ENCODE measurements at places on chromosomes 7 and 10.
A peak's percentile ranks its signal among the peaks of the same experiment; 100 is the strongest.

DNA sequence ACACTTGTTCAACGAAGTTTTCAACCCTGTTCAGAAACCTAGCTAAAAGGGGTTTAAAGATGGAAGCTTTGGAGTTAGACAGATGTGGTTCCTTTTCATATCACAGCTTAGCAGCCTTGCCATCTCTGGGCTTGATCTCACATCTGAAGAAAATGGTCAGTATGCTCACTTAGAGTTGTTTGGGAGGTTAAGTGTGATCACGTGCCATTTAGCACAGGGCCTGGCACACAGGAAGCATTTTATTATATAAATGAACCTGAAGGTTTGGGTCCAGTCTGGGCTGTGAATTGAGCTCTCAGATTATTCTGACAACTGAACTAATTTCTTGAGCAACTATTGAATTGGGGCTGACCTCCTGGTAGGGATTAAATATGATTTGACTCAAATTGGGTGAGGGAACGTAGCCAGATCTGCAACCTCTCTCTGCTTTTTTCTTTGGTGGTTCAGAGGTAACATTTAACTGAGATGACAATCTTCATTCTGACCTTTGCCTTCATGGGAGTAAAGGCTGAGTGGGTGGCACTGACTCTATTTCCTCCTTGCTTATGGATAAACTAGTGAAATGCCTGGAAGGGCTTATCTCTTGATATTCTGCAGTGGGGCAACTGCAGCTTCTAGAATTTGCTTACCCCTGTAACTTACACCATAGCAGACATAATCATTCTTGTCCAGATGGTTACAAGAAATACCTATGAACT is 10.2 kb upstream of the HKDC1 start:
- H3K4me1 ChIP-seq: peaks cover 7% of the 10 kb centered on the region
- H3K4me3 ChIP-seq: no peak overlapping the region
- H3K36me3 ChIP-seq: no peaks in the 10 kb centered on the region
- no peaks in the 10 kb centered on the region for H3K27me3 ChIP-seq
- no peak for DNase-seq

DNA sequence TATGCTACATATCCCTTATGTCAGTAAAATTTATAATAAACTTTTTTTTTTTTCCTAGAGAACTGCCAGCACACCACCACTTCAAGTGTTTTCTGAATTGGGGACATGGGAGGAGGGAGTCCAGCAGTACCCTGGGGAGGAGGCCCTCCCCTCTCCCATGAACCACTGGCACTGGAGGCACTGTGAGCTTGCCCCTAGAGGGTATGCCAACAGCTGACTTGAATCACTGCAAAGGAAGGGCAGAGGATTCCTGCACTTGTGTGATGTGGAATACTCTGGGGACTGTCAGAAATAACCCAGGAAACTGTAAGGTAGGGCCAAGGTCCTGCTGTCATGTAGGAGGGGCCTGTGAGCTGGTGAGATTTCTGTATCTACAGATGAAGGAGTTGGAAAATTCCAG is 8.5 kb upstream of the ARMS2 start:
- H3K4me1 ChIP-seq: no peaks in the 10 kb centered on the region
- H3K36me3 ChIP-seq: no peaks in the 10 kb centered on the region
- no peak for DNase-seq
- no peaks in the 10 kb centered on the region for H3K27me3 ChIP-seq

DNA sequence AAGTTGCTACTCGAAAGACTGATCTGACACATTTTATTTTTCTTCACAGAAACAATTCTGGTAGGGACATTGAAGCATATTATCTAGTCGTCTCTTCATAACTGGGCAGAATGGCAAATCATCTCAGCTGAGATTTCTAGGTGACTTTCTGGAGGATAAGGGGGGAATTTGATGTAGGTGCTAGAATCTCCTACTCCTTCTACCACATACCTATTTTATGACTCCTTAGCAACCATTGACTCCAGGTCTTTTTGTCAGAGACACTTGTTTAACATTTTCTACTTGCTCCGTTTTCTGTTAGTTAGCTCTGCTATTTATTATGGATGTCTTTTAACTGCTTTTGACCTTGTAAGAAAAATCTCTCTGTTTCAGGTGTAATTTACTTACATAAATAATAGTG is 380.9 kb upstream of the SEMA3C start:
- H3K36me3 ChIP-seq: no peaks in the 10 kb centered on the region
- no peaks in the 10 kb centered on the region for H3K27me3 ChIP-seq
- H3K4me1 ChIP-seq: no peaks in the 10 kb centered on the region
- no peak overlapping the region for H3K4me3 ChIP-seq

- no peak for DNase-seq
- no peaks in the 10 kb centered on the region for H3K27me3 ChIP-seq
- H3K4me3 ChIP-seq: no peak overlapping the region
- no peaks in the 10 kb centered on the region for H3K36me3 ChIP-seq
- H3K27ac ChIP-seq: no peak overlapping the region
- no peaks in the 10 kb centered on the region for H3K4me1 ChIP-seq
Observed at GRCh38 chr10:98391578-98391991, 23.4 kb downstream of the PYROXD2 start.

- H3K36me3 ChIP-seq: no peaks in the 10 kb centered on the region
- peak; percentile 69 for DNase-seq
- H3K4me1 ChIP-seq: no peaks in the 10 kb centered on the region
Observed at GRCh38 chr10:30002426-30003266, 56.7 kb downstream of the JCAD start.

- no peaks in the 10 kb centered on the region for H3K27me3 ChIP-seq
- H3K4me1 ChIP-seq: no peaks in the 10 kb centered on the region
- no peak overlapping the region for H3K27ac ChIP-seq
- DNase-seq: no peak
- H3K36me3 ChIP-seq: no peaks in the 10 kb centered on the region
Observed at GRCh38 chr7:42452356-42452755, 215.3 kb upstream of the GLI3 start.

- H3K4me1 ChIP-seq: no peaks in the 10 kb centered on the region
- no peaks in the 10 kb centered on the region for H3K27me3 ChIP-seq
- no peak overlapping the region for H3K27ac ChIP-seq
Observed at GRCh38 chr10:93152136-93152535, 78.4 kb downstream of the CYP26A1 start.

- no peak for DNase-seq
Observed at GRCh38 chr7:135334830-135335543, 101.3 kb downstream of the STRA8 start.

DNA sequence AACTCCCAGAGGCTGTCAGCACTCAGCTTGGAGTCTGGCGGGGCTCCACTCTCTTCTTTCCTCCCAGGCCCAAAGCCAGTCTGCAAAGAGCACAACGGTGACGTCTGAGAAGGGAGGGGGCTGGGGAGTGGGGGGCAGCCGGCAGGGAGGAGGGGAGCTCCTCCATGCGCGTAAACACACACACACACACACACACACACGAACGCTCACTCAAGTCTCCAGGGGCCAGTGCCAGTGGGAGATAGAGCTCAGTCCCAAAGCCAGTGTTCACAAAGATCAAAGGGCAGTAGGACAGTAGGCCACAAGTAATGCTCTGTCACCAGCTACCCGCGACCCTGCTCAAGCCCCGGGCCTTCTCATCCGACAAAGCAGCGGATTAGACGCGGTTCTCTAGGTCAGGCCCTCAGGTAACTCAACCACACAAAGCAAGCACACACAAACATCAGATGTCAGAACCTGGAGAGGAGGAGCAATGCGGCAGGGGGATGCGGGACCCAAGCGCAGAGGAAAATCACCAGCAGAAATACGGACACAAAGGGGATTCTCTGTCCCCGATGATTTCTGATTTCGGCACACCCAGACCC is 19.9 kb downstream of the TCAF1 start:
- H3K27me3 ChIP-seq: no peaks in the 10 kb centered on the region
- peak overlapping the region; percentile 38 for H3K4me3 ChIP-seq

GRCh38 chr7:149060156-149060555 is 30.4 kb downstream of the ZNF786 start:
- H3K27ac ChIP-seq: no peak overlapping the region
- DNase-seq: no peak

DNA sequence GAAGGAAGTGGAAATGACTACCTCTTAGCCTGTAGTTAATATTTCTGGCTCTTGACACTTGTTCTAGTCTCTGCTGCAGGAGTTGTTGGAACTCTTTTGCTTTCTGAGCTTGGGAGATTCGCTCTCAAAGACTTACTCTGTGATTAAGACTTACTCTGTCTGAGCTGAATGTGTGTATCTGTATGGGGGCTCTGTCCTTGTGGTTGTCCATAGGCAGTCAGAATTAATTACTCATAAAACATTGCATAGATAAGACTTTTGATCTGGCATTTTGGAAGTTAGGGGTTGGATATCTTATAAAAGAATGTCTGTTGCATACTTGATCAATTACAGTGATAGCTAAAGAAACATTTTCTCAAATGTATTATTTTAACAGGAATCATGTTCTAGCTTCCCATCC is 199.2 kb upstream of the KIAA1217 start:
- no peaks in the 10 kb centered on the region for H3K36me3 ChIP-seq
- no peaks in the 10 kb centered on the region for H3K4me1 ChIP-seq
- no peaks in the 10 kb centered on the region for H3K27me3 ChIP-seq
- H3K27ac ChIP-seq: no peak overlapping the region

DNA sequence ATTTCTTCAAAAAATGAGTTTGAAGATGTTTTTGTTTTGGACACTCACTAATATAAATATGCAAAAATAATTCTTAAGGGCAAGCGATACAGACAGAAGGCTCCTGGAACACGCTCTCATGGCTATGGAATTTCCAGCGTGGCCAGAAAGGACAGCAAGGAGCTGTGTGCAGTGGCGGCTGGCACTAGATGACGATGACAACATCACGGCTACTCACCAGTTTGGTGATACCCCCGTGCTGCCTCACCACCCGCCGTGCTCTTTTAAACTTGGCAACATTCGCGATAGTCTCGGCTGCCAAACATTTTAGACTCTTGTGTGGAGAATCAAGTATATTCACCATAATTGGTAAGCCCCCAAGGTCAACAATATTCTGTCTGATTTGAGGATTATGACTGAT is 54.9 kb downstream of the ODAD2 start:
- no peak overlapping the region for H3K27ac ChIP-seq
- H3K27me3 ChIP-seq: no peaks in the 10 kb centered on the region
- no peaks in the 10 kb centered on the region for H3K4me1 ChIP-seq
- H3K4me3 ChIP-seq: no peak overlapping the region
- H3K36me3 ChIP-seq: no peaks in the 10 kb centered on the region

DNA sequence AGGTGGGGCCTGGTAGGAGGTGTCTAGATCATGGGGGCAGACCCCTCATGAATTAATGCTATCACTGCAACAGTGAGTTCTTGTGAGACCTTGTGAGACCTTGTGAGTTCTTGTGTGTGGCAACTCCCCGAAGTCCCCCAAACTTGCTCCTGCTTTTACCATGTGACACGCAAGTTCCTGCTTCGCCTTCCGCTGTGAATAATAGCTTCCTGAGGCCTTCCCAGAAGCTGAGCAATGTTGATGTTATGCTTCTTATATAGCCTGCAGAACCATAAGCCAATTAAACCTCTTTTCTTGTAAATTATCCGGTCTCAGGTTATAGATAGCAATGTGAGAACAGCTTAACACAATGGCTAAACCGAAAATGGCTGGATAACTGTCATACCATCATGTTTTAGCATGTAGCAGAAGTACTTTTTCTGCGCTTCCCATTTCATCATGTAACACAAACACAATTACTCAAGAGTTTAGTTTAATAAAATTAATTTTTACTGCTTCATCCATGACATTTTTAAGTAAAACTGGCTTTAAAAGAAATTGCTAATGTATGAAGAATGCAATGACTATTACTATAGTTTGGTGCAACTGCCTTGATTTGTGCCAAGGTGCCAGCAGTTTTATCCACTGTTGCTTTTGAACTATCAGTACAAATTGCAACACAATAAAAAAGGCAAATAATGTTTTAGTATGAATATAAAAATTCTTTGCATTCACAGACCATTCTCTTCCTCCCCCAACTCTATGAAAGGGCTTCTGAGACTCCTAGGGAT is 87.7 kb upstream of the TMEM168 start:
- no peak overlapping the region for H3K27ac ChIP-seq
- no peaks in the 10 kb centered on the region for H3K27me3 ChIP-seq
- no peaks in the 10 kb centered on the region for H3K4me1 ChIP-seq

DNA sequence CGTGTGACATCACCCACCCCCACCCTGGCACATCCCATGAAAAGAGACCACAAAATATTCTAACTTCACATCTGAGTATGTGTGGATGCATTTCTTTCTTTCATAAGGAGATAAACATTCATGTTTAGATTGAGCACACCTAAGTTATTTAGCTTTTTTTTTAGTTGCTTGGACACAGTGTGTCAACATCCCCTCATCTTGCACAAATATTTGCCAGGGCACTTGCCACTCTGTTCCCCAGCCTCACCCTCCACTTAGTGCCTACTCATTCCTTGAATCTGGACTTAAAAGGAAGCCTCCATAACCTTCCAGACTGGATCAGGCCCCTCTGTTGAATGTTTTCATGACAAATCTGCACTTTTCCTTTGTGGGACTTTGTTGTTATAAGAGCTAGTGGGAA is 338.9 kb upstream of the IGFBP3 start:
- H3K27me3 ChIP-seq: no peaks in the 10 kb centered on the region
- H3K27ac ChIP-seq: no peak overlapping the region
- no peaks in the 10 kb centered on the region for H3K4me1 ChIP-seq
- no peak overlapping the region for H3K4me3 ChIP-seq
